Mucosa of gallbladder (tissue), 1 donor: ENCODE measurements at places on chromosomes 16 and 17.

DNA sequence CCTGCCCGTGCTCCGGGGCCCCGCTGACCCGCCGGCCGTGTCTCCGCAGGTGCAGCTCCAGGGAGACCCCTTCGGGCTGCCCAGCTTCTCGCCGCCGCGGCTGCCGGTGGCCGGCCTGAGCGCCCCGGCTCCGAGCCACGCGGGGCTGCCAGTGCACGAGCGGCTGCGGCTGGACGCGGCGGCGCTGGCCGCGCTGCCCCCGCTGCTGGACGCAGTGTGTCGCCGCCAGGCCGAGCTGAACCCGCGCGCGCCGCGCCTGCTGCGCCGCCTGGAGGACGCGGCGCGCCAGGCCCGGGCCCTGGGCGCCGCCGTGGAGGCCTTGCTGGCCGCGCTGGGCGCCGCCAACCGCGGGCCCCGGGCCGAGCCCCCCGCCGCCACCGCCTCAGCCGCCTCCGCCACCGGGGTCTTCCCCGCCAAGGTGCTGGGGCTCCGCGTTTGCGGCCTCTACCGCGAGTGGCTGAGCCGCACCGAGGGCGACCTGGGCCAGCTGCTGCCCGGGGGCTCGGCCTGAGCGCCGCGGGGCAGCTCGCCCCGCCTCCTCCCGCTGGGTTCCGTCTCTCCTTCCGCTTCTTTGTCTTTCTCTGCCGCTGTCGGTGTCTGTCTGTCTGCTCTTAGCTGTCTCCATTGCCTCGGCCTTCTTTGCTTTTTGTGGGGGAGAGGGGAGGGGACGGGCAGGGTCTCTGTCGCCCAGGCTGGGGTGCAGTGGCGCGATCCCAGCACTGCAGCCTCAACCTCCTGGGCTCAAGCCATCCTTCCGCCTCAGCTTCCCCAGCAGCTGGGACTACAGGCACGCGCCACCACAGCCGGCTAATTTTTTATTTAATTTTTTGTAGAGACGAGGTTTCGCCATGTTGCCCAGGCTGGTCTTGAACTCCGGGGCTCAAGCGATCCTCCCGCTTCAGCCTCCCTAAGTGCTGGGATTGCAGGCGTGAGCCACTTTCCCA lies 5.9 kb downstream of the CTF1 start:
- peak; percentile 61 for DNase-seq

DNA sequence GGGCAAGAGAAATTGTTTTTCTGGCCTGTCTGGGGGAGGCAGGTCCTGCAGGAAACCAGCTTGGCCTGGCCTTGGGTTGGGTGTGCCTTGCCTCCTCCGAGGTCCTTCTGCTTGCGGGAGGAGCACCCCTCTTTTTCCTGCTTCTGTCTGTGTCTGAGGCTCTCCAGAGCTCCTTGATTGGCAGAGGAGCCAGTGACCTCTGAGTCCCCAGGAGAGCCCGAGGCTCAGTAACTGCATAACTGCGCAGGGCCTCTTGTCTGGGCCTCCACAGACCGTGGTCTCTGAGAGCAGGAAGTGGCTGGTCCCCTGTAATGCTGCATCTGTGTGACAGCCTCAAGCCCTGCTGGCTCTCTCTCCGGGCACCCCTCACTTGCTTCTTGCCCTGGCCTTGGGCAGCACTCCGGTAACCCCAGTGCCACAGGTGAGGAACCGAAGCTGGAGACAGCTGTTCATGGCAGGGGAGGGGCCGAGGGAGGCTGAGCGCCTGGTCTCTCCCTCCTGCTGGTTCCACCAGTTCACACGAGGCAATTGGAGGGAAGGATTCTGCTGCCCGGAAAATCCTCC lies 1.6 kb downstream of the CAPN15 start:
- DNase-seq: no peak

DNA sequence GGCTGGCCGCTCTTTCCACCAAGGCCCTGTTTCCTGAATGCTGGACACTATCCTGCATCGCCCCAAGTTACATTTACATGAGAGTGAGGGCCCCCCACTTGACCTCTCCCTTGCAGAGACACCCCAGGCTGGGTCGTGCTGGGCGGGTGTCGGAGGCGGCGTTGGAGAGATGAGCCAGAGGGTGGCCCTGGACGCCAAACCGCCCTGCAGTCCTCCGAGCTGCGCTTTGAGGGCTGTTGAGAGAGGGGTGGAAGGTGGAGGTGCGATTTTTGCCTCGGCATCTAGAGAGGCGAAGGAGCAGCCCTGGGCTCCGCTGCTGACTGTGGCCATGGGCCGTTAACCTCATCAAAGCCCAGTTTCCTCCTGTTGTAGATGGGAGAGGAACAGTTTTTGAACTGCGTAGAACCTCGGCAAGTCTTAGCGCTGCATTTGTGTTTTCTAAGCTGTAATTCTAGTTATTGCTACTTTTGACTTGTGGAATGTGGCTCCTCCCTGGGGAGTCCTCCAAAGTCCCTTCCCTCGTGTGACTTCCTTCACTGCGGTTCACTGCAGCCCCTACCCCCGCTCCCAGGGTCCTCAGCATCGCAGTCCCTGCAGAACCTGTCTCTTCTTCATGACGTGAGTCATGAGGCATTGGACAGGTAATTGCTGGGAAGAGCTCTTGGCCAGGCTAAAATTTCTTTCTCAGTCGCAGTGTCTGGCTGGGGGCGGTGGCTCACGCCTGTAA lies 986 bp upstream of the ELOB start:
- no peak for DNase-seq

GRCh38 chr16:85910854-85911247 lies 11.9 kb downstream of the IRF8 start:
- DNase-seq: no peak

GRCh38 chr17:74598346-74599022 lies 6.4 kb upstream of the CD300LD start:
- no peak for DNase-seq
